ENCODE measurements at places on chromosomes 11 and 22.
A peak's percentile ranks its signal among the peaks of the same experiment; 100 is the strongest.

DNA sequence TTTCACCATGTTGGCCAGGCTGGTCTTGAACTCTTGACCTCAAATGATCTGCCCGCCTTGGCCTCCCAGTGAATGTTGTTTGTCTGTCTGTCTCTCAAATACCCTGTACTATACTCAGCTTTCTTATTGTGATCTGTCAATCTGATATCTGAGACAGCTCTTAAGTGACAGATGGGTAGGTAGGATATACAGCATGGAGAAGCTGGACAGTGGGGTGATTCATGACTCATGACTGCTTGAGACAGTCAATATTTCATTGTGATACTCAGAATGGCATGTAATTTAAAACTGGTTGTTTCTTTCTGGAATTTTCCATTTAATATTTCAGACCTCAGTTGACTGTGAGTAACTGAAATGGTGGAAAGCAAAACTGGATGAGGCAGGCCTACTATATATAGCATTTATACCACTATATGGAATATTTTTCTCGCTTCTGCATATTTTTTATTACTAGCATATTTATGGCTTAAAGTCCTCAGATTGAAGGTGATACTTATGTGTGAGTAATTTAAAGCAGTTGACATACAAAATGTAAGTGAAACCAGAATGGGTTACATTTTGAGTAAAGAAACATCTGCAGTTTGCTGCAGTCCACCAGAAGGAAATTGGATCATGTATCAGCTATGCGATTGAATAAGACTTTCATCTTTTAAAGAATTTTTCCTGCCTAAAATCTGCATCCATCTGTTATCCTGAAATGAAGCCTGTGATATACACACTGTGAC lies 22.3 kb downstream of the ARHGAP42 start:
- DNase-seq, result no peak

DNA sequence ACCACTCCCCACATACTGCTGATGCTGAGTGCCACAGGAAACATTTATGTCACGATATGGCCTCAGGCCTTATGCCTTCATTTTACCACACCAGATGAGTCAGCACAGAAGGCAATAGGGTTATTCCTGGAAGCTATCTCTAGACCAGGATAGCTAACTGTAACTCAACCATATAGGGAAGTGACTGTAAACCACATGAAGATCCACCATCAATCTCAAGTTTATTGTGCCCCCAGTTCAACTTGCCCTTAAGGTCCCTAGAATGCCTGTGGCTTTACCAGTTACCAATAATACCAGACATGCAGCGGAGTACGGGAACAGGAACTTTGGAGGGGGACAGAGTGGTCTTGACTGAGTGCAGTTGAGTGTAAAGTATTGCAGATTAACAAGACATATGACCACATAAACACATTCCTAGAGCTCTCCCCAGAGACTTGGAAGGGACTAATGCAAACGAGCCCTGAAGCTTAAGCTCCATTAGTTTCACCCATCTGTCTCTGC lies 180.9 kb downstream of the KIF18A start:
- DNase-seq, result no peak

DNA sequence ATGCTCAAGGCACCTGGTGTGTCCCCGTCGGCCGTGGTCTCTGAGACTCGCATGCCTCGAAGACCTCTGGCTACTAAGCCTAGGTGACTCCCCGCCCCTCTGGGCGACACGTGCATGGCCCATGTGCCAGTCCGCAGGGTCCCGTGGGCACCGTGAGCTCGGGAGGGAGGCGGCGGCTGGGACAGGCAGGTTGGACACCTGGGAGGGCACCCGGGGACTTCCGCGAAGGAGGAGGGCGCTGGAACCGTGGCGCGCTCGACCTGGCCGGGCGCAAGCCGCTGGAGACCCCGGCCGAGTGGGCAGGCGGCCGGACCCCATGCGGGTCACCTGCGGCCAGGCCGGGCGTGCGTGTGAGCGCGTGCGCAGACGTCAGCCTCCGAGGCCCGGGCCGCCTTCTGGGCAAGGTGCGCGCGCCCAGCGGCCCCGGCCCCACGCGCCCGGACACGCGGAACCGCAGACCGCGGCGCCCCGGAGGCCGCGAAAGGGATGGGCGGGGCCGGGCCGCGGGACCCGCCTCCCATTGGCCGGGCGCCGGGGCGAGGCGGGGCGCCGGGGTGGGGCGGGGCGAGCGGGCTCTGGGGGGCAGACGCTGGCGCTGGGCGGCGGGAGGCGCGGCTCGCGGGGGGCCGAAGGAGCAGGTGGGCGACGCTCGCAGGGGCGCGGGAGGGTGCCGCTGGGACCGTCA lies 579 bp upstream of the RASD2 start:
- peak; percentile 13 for DNase-seq

DNA sequence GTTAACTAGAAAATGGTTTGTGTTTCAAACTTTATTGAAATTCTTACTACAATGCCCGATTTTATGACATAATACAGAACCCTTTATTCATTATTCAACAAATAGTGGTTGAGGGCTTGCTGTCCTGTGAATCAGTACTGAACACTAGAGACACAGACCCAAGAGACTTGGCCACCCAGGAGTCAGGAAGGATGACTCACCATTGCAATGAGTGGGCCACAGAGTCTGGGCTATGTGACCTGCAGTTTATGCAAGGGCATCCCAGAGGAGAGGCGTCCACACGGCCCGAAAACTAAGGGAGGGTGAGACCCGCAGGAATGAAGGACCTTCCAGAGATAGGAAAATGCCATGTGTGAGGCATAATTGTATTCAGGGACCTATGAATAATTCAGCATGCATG lies 143.8 kb upstream of the DDI1 start:
- no peak for DNase-seq

- DNase-seq, result no peak
Observed at GRCh38 chr11:112784323-112785073, 176.7 kb upstream of the NCAM1 start.

- DNase-seq, result no peak
Observed at GRCh38 chr11:82864268-82864667, 36.0 kb downstream of the PRCP start.

GRCh38 chr11:133476570-133477250 lies 55.6 kb downstream of the OPCML start:
- DNase-seq, result no peak

Measured in stimulated activated CD8-positive, alpha-beta memory T cell treated with anti-CD3 and anti-CD28 coated beads, Interleukin-4, amount 100 ng/mL, for 4 hours (primary cell).